ENCODE measurements at places on chromosomes 4 and X. TPM values are rescaled to one million over a fixed set of nuclear protein-coding genes. Genes with fewer than 3 reads are reported as not detected.

GRCh38 chrX:48934581-48935300, 15.9 kb upstream of the PIM2 start:
- no peak for DNase-seq

- no peak for DNase-seq
Observed at GRCh38 chr4:125123570-125124109, 191.1 kb upstream of the FAT4 start.

Gene SSX1
- not detected for total RNA-seq

Gene GPR82
- not detected for total RNA-seq

Measured in foreskin keratinocyte (primary cell).